ENCODE measurements at places on chromosomes 16 and 17.
A peak's percentile ranks its signal among the peaks of the same experiment; 100 is the strongest.

- no peak for DNase-seq
Observed at GRCh38 chr16:23145186-23145585, 4.1 kb downstream of the USP31 start.

GRCh38 chr17:28570716-28571360 lies 486 bp downstream of the PIGS start:
- DNase-seq = peak; percentile 17

GRCh38 chr17:5775098-5775497 lies 190.8 kb upstream of the NLRP1 start:
- DNase-seq = no peak

DNA sequence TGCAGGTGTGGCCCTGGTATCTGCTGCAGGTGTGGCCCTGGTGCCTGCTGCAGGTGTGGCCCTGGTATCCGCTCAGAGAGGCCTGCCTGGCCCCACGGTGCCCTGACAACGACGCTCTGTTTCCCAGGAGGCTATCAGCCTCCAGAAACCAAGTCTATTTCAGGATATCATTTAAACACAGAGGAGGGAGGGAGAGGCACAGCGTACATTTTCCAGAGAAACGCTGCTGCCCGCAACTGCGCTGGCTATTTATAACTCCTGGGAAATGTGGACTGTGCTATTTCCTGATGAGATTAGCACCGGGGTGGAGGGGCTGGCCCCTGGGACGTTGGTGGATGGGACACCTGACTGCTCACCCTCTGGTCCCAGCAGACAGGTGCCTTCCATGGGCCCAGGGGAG lies 22.5 kb downstream of the TIMM22 start:
- no peak for DNase-seq

DNA sequence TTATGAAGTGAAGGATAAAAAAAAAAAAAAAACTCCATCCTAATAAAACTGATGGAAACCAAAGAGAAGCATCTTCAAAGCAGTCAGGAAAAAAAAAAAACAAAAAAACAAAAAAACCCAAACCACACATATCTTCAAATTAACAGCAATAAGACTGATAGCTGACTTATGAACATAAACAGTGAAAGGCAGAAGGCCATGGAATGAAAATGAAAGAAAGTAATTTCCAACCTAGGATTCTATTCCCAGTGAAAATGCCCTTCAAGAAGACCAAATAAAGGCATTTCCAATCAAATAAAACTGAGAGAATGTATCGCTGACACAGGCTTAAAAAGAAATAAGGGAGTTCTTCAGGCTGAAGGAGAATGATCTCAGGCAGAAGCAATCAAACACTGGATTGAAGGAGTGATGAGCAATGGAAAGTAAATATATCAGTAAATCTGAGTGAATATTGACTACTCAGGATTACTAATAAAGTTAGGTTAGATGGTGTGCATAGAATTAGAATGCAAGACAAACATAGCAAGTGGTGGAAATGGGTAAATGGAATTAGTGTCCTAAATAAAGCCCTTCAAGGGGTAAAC lies 92.1 kb downstream of the USP31 start:
- DNase-seq = no peak

- DNase-seq = peak; percentile 25
Observed at GRCh38 chr16:57071831-57072582, 20.4 kb upstream of the CPNE2 start.

- no peak for DNase-seq
Observed at GRCh38 chr16:78780808-78781207, 681.4 kb downstream of the WWOX start.
